ENCODE measurements at places on chromosomes 7 and 10. TPM values are rescaled to one million over a fixed set of nuclear protein-coding genes. Genes with fewer than 3 reads are reported as not detected.

BUB3 gene
- 262 TPM for total RNA-seq

MINDY4 gene
- 27.0 TPM for total RNA-seq

ANKRD30A gene
- total RNA-seq: not detected

HABP2 gene
- total RNA-seq: not detected

CTTNBP2 gene
- total RNA-seq: 0.48 TPM

DNA sequence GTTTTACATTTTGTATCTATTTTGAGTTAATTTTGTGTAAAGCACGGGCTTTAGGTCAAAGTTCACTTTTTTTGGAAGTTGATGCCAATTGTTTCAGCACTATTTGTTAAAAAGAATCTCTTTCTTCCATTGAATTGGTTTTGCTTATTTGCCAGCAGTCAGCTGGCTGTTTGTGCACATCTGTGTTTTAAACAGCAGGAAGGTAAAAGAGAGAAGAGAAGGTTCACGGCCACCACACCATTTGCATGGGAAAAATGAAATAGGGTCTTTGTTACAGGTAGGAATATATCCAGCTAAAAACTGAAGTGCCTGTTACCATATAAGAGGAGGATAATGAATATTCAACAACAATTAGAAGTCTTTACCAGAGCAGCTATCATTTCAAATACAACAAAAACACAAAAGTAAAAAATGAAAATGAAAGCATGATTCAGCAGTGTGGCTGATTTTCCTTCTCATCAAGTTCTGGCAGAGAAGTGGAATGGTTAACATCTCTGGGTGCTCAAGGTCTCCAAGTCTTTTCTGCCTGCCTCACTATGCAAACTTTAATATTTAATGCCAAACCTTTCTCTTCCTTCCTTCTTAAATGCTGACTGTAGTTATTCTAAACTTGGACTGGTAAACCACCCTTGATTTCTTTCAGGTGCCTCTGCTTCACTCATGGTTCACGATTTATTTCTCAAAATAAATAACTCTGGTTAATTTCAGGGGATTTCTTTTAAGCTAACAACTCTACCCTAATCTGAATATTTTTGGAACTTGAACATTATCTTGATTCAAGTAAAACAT is 841.5 kb downstream of the GRM8 start:
- no peak for DNase-seq

DNA sequence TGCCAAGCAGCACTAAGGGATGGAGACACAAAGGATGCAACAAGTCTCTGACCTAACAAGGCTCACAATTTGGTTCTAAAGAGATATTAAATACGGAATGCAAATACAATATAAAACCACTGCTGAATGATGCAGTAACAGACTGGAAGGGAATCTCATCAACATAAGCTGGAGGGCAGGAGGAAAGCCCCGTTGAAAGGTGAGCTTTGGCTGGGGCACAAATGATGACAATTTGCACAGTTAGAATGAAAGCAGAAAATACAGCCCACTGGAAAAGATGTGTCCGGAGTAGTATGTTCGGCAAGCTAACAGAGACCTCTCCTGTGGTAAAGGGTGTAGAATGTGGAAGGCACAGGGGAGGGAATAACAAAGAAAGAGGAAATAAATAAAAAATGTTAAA is 26.1 kb downstream of the PAXIP1 start:
- DNase-seq: no peak

DNA sequence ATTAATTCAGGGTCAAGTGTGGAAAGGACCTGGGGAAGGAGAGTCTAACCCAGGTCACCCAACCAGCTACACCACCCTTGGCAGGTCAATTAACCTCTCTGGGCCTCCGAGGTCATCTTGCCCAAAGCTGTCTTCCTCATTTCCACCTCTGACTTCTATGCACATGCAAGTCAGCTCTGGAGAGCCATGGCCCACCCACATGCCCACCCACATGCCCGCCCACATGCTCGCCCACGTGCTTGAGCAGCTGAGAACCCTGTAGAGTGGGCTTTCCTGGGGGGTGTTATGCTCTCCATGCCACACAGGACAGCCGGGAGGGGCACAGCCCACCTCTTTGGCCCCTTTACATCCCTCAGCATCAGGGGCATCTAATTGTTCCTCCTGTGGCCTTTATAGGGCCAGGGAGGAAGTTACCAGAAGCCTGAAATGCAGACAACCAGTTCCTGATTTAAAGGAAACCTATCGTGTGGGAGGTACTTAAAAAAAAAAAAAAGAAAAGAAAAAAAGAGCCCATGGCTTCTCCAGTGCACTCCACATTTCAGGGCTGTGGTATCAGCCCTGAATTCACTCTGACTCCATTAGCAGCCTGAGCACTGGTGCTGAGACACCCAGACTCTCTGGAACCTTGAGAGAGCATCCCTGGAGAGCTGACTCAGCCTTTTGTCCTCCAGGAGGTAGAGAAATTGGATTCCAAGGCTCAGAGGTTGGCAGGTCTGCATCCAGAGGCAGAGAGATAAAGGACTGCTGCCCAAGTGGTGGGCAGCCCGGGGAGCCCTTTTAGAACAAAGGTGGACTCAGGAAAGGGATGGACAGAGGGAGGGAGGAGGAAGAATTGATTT is 176.2 kb upstream of the ZMIZ1 start:
- DNase-seq: no peak

- DNase-seq: peak; percentile 34
Measured at GRCh38 chr7:66930341-66930740, 9.3 kb downstream of the TMEM248 start.

- peak; percentile 67 for DNase-seq
Measured at GRCh38 chr7:45446195-45446944, 127.8 kb upstream of the ADCY1 start.

GRCh38 chr7:22612776-22613175 is 112.8 kb upstream of the STEAP1B start:
- DNase-seq: no peak

- DNase-seq: no peak
Measured at GRCh38 chr10:44185315-44185666, 199.6 kb downstream of the CXCL12 start.

DNA sequence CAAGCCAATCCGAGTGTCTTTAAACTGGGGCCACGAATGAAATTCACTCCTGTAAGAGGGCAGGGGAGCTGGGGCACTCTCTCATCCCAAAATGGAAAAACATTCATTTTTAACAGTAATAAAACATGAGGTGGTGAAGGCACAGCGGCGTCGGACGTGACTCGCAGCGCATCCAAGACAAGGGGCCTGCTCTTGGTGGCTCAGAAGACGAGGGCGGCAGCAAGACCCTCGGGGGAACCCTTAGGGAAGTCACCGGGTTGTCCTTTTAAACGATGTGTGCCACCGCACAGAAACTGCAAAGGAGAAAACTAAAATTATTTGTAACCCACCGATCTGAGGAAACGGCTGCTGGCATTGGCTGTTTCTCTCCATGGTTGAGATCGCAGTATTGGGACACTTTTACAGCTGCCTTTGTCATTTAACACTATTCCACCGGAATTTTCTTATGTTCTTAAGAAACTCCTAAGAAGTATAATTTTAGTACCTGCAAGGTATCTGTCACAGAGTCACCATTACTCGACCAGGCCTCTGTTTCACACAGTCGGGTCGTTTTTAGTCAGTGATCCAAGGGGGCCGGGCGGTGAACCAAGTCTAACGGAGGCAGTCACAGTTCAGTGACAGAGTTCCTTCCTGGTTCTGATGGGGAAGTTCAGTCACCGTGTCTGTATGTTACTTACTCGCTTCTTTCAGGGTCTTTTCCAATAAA is 159.3 kb downstream of the PTPRN2 start:
- DNase-seq: no peak

- DNase-seq: no peak
Measured at GRCh38 chr7:80288175-80289122, 153.8 kb downstream of the GNAI1 start.

DNA sequence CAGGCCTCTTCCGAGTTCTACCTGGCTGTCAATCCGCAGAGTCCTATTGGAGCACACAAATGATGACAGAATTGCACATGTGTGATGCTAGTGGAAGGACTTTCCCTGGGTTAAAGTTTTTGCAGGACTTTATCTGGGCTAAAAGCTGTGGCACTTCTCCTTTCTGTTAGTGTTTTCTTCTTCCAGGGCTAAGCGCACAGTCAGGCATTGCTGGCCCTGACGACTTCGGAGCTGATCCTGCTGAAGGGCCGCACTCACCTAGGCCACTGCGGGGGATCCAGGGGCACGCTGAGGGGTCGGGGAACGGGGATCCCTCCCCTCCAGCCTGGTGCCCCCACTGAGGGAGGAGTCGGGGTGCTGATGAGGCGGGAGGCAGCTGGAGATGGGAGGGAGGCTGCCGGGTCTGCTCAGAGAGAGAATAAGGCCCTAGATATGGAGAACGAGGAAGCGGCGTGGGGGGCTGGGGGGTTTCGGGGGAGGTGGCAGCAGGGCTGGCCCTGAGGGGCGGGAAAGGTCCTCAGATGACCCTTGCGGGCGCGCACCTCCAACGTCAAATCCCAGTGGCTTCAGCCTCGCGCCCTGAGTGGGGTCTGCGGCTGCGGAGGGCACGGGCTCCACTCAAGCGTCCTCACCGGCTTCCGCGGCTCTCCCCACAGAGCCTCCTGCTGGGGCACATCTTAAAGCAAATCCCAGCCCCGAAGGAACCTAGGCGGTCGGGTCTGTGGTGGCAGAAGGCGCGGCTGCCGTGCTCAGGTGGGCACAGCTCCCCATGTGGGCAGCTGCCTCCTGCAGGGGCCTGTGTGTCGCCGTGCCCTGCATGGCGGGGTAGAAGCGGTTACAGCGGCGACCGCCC is 30.9 kb downstream of the AGR3 start:
- DNase-seq: no peak

- DNase-seq: no peak
Measured at GRCh38 chr7:100483722-100484672, at the start of gene NYAP1. Gene NYAP1 (plus strand): TSS chr7:100483927. CDS start chr7:100485312, 1,385 bp downstream.

DNA sequence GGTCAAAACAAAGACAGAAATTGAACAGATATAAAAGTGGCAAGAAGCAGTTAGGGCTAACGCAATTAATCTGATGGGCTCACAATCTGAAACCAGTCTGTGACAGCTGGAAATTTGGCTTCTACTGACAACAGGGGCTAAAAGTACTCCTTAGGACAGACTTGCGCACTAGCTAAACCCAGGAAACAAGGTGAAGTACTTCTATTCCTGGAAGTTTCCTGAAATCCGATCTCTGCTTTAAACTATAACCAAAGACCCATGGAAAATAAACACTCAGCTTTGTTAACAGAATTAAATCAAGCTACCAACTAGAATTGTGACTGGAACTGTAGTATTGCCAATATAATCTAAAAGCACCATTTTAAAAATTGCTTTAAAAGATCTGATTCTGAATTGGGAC is 520.2 kb upstream of the ZWINT start:
- DNase-seq: no peak

GRCh38 chr10:93462371-93462770 is 19.8 kb downstream of the MYOF start:
- no peak for DNase-seq

DNA sequence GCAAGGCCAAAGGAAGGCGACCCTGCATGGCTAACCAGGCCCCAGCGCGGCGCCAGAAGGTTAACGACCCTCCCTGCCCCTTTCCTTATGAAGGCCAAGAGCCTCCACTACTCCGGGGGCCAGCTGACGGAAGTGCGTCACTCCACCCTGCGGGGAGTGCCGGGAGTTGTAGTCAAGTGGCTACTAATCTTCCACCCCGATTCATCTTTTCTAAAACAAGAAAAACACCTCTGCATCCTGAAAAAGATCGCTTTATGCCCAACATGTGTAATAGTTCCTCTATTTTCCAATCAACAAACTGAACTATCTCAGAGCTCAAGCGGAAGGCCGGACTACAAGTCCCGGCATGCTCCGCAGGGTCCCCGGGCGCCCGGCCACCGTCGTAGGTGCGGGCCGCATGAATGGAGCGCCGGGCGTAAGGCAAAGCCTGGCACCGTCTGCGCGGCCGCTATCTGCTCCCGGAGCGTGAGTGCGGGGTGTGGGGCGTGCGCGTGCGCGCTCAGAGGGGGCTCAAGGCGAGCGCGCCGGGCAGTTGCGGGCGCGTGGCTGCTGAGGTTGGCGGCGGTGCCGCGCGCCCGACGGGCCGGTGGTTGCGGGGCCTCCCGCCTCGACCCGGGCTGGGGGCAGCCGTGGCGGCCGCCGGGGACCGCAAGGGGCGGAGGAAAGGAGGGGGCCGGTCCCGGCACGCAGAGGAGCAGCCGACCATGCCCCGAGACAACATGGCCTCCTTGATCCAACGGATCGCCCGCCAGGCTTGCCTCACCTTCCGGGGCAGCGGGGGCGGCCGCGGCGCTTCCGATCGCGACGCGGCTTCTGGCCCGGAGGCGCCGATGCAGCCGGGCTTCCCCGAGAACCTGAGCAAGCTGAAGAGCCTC is at the start of gene ADO:
Gene ADO, plus strand, starts transcription at position 365 of the 875 bp plus-strand sequence. Its CDS starts 340 bp downstream, at position 705.
- DNase-seq: peak; percentile 72

Measured in RPMI7951 (cell line).